ENCODE measurements at places on chromosomes 4 and X.

DNA sequence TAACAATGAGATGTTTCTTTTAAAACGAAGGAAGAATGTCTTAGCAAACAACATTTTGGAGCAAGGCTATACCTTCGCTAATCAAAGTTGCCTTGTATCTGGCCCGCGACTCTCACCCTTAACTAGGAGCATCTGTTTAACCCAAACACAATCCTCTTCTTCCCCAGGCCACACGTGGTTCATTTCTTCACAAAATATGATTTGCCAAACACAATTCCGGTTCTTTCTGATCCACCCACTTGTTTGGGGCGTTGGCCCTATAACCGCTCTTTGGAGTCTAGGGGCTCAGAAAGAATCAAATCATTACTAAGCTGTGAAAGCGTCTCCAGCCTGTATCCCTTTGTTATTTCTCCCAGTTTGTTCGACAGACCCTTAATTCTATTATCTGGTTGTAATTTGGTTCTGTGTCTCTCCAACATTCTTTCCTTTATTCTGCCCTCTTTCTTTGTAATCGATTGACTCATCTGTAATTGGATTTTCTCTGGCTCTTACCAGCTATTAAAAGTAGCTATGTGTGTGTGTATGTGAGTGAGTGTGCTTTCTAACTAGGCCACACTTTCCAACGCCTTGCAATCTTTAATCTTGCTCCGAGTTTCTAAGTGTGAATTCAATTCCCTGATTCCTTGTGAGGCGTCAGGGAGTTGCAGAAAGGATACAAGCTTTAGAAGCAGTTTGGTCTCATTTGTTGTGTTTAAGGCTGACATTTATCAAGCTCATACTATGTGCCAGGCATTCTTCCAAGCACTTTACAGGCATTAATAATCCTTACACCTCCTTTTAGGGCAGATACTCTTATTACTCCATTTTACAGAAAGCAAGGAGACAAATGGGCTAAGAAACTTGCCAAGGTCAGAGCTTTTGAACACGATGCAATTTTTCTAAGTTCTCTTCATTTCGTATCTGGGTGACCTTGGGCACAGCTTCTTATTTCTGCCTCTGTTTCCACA is 138.6 kb upstream of the CPEB2 start:
- no peak for DNase-seq

DNA sequence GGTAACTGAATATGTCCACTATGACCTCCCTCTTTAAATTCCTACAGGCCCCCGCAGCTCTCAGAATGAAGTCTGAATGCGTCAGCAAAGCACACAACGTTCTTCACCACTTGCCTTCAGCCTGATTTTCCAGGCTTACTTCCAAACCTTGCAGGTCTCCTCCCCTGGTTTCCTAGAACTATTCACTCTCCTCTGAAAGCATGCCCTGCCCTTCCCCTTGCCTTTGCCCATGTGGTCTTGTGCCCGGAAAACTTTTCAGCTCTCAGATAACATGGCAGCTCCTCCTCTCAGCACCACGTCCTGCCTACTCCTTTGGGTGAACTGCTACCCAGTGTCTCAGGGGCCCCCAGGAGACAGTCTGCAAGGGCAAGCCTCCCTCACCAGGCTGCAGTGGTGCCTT is 268.5 kb upstream of the LDB2 start:
- DNase-seq, result no peak

DNA sequence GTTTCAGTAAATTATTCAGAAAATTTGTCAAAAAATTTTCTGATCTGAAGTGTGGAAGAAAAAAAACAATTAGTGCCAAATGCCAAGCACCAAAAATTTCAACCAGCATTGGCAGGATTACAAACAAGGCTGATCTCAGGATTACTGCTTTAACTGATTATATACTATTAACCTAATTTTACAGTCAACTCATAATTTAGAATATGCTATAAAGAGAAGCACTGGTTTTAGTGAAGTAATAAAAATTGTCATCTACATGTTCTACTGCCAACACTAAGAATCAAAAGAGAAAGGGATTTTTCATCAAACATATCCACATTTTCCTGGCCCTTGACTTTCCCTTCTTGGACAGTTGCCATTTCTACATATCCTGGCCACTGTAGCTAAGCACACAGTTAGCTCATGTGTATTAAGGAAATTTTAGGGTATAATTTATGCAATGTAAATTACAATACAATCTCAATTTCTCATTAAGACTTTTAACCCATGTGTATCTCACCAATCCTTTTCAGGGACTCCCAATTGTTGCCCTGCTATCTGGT is 33.8 kb downstream of the THOC2 start:
- DNase-seq, result no peak

DNA sequence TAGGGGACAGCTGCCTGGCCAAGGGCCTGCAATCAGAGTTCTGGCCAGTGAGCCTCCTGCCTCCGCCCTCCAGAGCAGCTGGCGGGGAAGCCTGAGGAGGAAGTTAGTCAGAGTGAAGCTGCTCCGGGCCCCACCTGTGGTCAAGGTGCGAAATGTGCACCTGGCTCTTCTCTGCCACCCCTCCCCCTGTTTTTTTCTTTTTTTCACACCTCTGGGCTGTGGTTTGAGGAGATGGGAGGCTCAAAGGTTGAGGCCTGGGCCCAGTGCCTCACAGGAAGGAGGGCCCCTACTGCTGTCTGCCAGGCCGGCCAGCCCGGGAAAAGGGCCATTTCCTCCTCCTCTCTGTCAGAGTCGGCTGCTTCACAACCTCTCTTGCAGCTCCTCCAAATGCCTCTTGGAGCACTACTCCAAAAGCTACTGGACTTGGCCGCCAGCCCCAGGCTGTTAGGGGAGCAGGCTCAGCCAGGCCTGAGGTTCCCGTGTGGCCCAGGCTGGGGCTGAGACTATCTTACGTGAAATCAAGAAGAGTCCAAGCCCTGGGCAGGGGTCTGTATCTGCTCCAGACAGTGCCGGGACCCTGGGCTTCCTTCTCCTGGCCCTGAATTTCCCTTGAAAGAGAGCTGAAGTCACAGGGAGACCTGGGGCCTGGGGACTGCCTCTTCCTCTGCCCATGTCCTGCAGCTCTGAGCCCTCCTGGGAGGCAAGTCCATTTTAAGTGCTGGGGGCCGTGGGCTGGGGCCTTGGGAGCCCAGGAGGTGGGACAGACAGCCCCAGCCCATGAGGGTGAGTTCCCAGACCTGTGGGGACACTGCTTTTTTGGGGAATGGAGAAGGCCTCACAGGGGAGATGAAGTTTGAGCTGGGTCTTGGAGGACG is 4.5 kb upstream of the CXCR3 start:
- DNase-seq, result peak; percentile 12

- no peak for DNase-seq
Observed at GRCh38 chr4:137980641-137981040, 261.5 kb downstream of the SLC7A11 start.

DNA sequence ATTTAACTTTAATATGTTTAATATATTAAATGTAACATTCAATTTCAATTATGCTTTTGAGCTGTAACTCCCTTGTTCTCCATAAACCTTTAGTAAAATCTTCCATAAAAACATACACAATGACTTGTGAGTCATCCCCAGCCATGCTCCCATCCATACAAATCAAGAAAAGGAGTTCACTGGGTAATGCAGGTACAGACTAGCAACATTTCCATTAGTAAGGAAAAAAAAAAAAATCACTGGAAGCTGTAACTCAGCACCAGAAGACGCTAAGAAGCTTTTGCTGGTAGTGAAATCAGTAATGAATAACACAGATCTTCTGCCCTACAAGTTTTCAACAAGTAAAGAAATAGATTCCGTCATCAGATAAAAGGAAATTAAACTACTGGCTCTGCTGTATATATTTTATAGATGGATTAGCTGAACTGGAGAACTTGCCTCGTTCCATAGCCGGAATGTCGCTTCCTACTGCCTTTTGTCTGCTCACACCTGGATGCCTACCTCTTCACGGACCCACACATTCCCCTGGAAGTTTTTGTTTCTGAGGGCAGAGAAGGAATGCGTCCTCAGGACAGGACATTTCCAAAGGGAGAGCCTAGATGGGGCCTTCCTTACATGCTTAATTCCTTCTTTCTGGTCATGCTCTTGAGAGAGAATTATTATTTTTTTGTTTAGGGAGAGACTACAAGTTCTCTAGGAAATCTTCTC is 298.4 kb upstream of the ANKRD50 start:
- DNase-seq, result no peak

GRCh38 chr4:76674983-76675382 is 223.0 kb downstream of the SOWAHB start:
- DNase-seq, result no peak

DNA sequence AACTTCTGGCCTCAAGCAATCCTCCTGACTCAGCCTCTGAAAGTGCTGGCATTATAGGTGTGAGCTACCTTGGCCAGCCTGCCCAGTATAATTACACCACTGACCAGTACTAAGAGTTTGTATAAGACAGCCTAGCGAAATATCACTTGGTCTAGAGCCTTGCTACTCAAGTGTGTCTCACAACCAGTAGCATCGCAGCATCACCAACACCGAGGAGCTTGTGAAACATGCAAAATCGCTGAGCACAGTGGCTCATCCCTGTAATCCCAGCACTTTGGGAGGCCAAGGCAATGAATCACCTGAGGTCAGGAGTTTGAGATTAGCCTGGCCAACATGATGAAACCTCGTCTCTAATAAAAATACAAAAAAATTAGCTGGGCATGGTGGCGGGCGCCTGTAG is 102.0 kb upstream of the GATB start:
- DNase-seq, result no peak

All from adipocyte (in vitro differentiated cells).